ENCODE measurements at places on chromosomes 1 and 21.
A peak's percentile ranks its signal among the peaks of the same experiment; 100 is the strongest.

DNA sequence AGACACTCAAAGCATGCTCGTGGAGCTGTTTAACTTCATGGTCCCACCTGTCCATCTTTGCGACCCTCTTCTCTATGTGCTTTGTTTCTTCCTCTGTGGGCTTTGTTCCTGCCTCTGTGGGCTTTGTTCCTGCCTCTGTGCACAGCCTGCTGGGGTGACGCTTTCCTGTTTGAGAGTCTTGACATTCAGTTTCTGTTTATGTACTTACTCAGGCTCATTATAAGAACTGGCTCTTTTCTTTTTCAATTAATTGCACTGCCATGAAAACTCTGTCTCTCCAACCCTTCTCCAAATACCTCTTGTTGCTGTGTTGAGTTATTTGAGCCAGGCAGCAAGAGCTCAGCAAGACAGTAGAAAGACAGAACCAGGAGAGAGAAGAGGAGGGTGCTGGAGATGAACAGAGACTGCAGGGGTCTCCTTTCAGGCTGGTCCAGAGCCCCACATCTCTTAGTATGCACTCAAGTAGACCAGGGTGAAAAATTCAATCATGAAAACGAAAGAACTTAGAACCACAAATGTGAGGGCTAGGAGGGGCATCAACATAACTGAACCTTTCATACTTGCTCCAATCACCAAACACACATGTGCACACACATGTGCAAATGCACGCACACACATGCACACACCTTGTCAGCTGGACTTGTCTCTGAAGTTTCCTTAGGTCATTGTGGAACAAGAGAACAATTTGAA lies 88.3 kb upstream of the SGIP1 start:
- DNase-seq = no peak

GRCh38 chr1:66380452-66381212 lies 153.3 kb upstream of the SGIP1 start:
- DNase-seq = peak; percentile 68

GRCh38 chr1:57866998-57867397 lies 443.1 kb upstream of the DAB1 start:
- no peak for DNase-seq

GRCh38 chr21:45309069-45309986 lies 21.6 kb upstream of the POFUT2 start:
- DNase-seq = peak; percentile 74

DNA sequence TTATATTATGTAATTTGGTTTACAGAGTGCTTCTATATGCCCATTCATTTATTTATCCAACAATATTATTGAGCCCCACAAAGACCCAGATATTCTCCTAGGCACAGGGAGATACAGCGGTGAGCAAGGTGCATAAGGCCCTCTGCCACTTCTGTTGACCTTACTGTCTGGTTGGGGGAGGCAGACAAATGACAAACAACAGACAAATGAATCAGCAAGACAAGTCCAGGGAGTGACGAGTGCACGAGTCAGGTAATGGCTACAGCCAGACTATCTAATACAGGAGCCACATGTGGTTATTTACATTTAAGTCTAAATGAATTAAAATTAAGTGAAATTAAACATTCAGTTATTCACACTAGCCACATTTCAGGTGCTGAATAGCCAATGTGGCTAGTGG lies 22.0 kb upstream of the BCAR3 start:
- no peak for DNase-seq

- no peak for DNase-seq
Measured at GRCh38 chr1:30670240-30671060, 52.9 kb downstream of the MATN1 start.

DNA sequence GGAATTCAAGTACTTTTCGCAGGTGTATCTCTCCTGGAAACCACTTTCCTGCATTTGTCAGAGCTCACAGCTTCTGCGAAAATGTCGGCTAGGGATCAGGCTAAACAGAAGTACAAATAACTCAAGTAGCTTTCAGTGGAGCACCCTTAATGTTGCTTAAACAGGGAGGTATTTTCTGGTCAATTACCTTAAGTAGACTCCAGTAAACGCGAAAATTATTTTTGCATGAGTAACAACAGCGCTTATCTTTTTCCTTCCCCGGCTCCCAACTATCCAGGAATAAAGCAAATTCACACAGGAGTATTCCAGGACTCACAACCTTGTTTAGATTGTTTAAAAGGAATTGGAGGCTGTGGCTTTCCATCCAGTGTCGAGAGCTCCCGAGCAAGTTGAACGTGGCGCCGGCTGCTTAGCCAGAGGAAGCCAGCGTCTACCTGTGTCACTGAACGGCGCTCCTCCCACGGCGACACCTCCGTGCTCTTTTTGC lies 7.3 kb upstream of the SIM2 start:
- no peak for DNase-seq

DNA sequence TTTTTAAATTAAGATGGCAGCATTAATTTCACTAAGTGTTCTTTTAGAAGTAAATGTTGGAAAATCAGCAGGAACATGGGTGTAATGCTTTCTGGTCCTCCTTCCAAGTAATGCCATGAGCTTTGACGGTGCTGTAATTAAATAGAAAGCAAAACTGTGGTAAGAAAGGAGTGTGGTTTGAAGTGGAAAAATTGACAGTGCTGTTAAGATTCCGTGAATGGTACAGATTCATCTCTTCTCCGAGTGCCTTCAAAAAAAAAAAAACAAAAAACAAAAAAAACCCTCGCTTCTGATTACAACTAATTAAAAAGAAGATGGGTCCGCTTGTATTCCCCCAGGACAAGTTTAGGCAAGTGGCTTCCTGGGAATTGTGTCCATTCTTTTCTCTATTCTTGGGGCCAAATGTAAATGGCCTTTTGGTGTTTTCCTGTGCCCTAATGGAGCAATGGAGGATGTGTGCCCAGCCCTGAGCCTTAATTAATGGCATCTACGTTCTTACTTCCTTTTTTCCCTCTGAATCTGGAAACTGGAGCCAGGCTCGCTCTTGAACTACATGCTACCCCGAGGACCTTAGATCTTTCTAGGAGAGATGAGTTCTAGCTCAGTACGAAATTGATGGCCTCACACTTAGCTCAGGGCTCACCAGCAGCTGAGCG lies 5.1 kb downstream of the LMO4 start:
- DNase-seq = no peak

GRCh38 chr1:40926441-40926840 lies 53.1 kb upstream of the CTPS1 start:
- no peak for DNase-seq

DNA sequence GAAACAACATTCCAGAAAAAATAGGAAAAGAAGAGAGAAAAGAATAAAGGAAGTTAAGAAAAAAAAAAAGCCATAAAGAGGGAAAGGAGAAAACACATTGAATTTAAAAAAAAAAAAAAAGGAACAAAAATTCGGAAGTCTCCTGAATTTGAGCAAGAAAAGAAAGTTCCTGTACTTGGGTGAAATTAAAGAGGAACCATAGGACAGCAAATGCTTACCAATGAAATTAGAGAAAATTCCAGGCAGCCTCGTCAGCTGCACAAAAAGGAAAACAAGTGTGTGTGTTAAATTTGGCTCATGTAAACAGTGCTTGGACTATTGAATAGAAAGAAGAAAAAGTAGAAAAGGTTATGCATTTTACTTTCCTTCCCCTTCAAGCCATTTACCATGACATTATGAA lies 4.9 kb downstream of the IL12RB2 start:
- DNase-seq = no peak

GRCh38 chr1:12402842-12403241 lies 173.0 kb downstream of the VPS13D start:
- no peak for DNase-seq

DNA sequence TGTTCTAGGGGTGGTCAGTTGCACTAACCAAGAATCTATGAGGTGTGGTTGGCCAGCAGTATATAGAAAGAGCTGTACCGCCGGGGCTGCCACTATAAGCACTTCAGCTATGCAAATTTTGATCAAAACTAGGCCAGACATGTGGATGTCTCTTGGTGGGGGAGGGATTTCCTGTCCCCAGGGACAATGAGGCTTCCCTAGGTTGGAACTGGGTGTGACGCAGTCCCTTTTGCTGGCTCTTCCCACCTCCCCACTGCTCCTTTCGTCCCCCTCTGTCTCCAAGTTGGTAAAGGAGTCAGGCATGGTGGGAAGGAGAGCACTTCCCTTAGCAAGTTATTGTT lies 13.6 kb downstream of the SDCCAG8 start:
- DNase-seq = no peak

GRCh38 chr1:103582464-103582863 lies 11.1 kb downstream of the AMY2B start:
- DNase-seq = no peak

GRCh38 chr1:44031252-44032169 lies at the start of gene SLC6A9:
Gene SLC6A9 (minus strand): TSS chr1:44031462. CDS start chr1:44024277, 7,185 bp downstream.
- no peak for DNase-seq

DNA sequence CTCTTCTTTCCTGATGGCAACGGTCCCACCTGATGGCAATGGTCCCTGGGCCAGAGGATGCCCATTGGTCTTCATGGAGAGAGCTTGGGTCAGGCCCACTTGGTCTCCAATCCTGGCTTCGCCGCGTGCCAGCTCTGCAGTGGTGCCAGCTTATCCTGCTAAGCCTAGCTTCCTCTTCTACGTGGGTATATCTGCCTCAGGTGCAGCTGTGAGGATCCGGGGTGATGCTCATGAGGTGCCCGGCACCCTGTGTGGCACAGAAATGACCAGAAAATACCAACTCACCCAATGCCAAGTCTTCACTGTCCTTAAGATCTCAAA lies 437.4 kb downstream of the CAMTA1 start:
- DNase-seq = no peak

DNA sequence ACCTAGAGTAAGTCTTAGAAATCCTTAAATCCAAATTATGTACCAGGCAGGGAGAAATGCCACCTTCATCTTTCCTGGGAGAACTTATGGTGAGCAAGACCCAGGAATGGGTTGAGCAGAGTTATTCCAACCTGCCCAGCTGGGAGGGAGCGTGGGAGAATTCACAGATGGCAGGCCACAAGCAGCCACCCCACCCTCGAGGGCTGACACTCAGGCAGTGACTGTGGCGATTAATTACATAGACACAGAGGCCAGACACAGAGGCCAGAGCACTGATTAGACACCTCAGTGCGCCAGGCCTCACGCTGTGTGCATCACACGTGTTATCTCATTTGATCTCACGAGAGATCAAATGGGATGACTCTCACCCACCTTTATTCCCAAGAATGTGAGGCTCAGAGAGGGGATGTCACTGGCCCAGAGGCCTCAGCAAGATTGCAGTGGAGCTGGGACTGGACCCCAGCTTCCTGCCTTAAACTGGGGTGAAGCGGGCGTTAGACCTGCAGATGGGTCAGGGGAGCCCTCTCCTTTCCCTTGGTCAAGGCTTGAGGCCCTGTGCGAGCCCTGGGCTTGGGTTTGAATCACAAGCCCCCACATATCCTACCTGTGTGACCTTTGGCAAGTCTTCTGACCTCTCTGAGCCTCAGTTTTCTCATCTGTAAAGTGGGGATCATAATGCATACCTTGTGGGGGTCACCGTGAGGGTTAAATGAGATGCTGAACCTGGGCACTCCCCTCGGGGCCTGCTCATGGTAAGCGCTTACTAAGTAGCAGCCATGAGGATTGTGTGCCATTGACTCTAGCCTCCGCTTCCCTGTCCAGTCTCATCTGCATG lies 28.8 kb upstream of the PADI4 start:
- DNase-seq = no peak

DNA sequence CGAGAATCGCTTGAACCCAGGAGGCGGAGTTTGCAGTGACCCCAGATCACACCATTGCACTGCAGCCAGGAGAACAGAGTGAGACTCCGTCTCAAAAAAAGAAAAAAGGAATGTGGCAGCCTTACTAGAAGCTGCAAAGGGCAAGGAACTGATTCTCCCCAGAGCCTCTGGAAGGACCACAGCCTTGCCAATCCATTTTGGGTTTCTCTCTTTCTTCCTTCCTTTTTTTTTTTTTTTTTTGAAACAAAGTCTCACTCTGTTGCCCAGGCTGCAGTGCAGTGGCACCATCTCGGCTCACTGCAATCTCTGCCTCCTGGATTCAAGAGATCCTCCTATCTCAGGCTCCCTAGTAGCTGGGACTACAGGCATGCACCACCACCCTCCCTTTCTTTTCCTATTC lies 9.9 kb upstream of the IFNGR2 start:
- no peak for DNase-seq

GRCh38 chr1:20327467-20327866 lies 36.8 kb downstream of the VWA5B1 start:
- DNase-seq = no peak

- DNase-seq = no peak
Measured at GRCh38 chr1:23718482-23718881, 24.8 kb upstream of the ELOA start.

- DNase-seq = no peak
Measured at GRCh38 chr1:198986036-198986435, 347.2 kb downstream of the PTPRC start.

- peak; percentile 28 for DNase-seq
Measured at GRCh38 chr1:156901966-156902915, 8.7 kb downstream of the PEAR1 start.

- DNase-seq = no peak
Measured at GRCh38 chr21:37039411-37040075, 33.0 kb downstream of the RIPPLY3 start.

- no peak for DNase-seq
Measured at GRCh38 chr1:48920851-48921250, 144.2 kb upstream of the BEND5 start.

- DNase-seq = peak; percentile 73
Measured at GRCh38 chr1:23483321-23484252, at the start of gene ASAP3. Gene ASAP3 (minus strand): TSS chr1:23484179. CDS start chr1:23484133, 46 bp downstream.

DNA sequence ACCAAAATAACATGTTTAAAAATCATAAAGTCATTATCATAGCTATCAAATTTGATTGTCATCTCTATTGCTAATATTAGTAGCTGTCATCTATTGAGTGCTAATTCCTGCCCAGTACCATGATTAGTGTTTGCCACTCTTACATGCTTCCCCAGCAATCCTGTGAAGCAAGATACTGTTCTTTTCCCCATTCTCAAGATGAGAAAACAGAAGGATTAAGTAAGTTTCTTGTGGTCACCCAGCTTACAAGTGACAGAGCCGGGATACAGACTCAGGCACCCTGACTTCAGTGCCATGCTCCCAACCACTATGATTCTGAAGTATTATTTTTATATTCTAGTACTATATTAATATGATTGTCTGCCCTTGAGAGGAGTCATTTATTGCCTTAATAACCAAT lies 36.5 kb downstream of the LRRC8C start:
- no peak for DNase-seq

GRCh38 chr1:204885288-204885711 lies 14.6 kb downstream of the NFASC start:
- no peak for DNase-seq

GRCh38 chr1:93965888-93966287 lies 56.7 kb upstream of the GCLM start:
- DNase-seq = no peak

- DNase-seq = no peak
Measured at GRCh38 chr1:116754198-116754977, at the start of gene CD2. Gene CD2 (plus strand): TSS chr1:116754430. CDS start chr1:116754493, 63 bp downstream.

DNA sequence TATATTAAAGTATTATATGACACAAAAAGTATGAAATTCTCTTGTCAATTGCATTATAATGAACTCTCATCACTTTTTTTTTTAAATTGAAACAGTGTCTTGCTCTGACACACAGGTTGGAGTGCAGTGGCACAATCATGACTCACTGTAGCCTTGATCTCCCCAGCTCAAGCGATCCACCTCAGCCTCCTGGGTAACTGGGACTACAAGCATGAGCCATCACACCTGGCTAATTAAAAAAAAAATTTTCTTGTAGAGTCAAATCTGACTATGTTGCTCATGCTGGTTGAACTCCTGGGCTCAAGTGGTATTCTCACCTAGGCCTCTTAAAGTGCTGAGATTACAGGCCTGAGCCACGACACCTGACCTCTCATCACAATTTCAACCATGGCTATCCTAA lies 259.3 kb downstream of the S1PR1 start:
- no peak for DNase-seq

All from Right ventricle myocardium inferior (tissue), 1 donor.